ENCODE measurements at places on chromosomes 11 and 22.

DNA sequence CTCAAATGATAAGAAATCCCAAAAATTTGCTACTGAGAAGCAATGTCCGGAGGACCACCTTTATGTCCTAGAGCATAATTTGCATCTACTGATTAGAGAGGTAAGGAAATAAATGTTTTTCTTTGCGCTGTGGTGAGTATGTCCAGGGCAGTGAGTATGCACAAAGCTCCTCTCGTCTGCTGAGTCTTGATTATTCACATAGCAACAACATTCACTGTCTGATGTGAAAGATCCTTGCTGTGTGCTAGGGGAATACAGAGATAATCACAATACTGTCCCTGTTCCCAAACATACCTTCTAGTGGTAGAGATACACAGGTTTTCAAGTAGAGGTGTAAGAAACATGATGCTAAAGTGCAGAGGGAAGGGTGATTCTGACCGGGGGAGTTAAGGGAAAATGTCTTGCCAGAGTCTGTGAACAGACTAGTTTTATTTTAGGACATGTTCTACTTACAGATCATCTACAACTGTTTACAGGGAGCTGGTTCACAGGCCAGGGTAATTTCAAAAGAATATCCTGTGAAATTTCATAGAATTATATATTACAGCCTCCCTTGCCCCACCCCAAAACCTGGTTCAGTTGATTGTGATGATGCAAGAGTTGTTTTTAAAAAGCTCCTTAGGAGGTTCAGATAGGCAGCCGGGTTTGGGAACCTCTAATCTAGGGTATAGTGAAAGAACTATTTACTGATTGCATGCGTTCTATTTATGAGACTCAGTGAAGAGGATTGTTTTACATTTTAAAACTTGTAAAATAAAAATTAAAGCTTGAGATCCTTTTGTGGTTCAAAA lies 12.6 kb downstream of the MED17 start:
- DNase-seq = no peak

- DNase-seq = no peak
Observed at GRCh38 chr11:16792426-16792825, 54.0 kb downstream of the C11orf58 start.

GRCh38 chr22:48882636-48883200 lies 945.0 kb downstream of the BRD1 start:
- DNase-seq = no peak

DNA sequence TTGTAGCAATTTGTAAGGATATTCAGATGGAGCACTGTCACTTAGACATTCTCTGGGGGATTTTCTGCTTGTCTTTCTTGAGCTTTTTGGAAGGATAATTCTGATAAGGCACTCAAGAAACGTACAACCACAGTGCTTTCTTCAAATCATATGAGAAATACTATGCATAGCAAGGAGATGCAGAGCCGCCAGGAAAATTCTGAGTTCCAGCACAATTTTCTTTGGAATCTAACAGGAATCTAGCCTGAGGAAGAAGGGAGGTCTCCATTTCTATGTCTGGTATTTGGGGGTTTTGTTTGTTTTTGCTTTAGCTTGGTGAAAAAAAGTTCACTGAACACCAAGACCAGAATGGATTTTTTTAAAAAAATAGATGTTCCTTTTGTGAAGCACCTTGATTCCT lies 9.9 kb downstream of the PRSS23 start:
- DNase-seq = no peak

- DNase-seq = no peak
Observed at GRCh38 chr22:32985899-32986765, 72.0 kb downstream of the SYN3 start.

DNA sequence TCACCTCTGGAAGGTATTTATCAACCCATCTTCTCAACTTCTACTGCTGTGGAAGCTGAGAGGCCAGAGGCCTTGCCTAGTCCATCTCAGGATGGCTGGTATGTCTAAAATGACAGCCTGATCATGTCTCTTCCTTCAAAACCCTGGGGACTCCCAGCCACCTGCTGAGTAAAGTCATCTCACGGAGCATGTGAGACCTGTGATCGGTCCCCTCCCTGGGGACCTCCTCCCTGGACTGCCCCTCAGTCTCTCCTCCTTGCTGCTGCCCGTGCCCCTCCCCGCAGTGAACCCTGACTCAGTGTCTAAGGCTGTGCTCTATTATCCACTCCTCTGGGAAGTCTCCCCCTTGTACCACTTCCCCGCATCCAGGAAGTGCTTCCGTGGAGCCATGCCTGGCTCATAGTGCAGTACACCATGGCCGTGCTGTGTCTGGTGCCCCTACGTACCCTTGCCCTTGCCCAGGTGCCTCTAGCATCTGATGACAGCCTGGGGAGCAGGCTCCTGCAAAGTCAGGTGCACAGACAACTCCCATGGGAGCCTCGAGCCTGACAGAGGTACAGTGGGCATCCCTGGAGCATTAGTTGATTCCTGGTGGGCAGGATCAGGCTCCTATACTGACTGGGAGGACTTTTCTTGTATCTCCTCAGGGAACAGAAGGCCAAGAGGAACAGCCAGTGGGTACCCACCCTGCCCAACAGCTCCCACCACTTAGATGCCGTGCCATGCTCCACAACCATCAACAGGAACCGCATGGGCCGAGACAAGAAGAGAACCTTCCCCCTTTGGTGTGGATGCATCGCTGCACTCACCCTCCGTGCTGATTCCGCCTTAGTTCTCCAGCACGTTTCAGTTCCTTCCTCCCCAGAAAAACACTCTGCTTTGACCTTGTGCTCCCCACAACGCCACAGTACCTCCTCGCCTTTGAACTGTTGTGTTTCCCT lies 13.8 kb downstream of the SMARCB1 start:
- DNase-seq = no peak

GRCh38 chr11:4066910-4067309 lies 27.7 kb upstream of the RRM1 start:
- no peak for DNase-seq

DNA sequence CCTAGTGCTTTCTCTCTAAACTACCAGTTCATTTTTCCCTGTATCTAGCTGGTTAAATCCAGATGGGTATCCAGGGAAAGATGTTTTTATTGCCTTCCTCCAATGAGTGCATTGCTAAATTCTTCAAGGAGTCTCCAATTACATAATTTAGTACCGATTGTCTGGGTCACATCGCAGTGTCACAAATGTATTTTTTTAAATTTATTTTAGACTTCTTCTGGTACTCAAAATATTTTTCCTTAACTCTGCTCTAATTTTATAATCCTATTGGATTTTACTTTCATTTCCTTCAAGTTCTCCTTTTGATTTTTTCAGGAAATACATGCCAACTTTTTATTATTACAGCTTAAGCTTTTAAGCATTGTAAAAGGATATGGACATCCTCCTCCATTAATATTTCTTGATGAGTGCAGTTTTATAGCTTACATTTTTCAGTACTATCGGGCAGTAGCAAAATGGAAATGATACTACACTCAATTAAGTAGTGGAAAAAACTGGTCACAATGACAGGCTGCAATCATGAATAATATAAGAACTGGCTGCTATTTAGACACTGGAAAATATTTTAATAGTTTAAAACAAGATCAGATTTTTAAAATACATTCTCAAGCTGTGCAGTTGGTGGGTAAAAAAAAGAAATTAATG lies 20.3 kb downstream of the BBOX1 start:
- no peak for DNase-seq

GRCh38 chr11:123107945-123108495 lies 46.1 kb upstream of the HSPA8 start:
- no peak for DNase-seq

GRCh38 chr11:66082946-66083698 lies 13.1 kb downstream of the PACS1 start:
- peak; percentile 49 for DNase-seq

- DNase-seq = no peak
Observed at GRCh38 chr11:125192717-125193415, 28.3 kb downstream of the PKNOX2 start.

- no peak for DNase-seq
Observed at GRCh38 chr11:9231848-9232177, 33.3 kb downstream of the DENND5A start.

DNA sequence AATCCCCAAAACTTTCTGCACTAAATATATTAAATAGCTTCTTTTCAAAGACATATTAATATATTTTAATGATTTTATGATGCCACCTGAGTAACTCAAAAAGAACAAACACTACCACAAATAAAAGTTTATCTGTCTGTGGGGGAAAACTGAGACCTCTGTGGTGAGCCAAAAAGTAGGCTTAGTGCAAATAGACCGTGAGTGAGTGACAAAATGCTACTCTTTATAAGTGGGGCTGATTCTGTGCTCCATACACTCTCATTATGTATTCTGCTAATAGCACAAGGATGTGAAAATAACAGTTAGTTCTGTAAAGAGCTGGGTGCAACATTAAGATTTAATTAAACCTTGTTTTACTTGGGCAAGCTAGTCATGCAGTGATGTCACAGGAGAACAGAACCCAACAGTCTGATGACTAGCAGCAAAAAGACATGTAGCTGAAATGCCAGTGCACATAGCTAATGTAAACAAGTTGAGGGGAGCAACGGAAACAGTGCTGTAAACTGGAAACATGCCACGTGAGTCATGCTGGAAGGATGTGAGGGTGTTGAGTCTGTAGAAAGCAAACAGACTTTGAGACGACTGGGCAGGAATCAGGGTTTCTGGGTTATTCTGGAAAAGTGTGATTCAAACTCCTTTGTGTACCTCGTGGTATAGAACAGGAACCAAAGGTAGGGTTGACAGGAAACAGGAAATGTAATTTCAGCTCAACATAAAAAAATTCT lies 1130.4 kb downstream of the LRRC4C start:
- DNase-seq = no peak

DNA sequence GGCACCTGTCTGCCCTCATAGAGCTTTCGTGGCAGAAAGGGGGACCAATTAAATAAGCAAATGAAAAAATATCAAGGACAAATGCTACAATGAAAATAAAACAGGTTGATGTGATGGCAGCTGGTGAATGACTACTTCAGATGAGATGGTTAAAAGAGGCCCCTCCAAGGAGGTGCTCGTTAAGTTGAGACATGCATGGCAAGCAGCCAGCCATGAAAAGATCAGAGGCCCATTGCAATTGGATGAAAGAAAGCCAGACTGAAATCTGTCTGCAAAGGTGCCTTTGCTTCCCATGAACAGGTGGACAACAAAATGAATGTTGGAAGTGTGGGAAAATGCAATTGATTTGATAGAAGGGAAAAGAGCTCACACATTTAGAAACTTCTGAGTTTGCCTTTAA lies 848 bp upstream of the TRPC6 start:
- peak; percentile 4 for DNase-seq

DNA sequence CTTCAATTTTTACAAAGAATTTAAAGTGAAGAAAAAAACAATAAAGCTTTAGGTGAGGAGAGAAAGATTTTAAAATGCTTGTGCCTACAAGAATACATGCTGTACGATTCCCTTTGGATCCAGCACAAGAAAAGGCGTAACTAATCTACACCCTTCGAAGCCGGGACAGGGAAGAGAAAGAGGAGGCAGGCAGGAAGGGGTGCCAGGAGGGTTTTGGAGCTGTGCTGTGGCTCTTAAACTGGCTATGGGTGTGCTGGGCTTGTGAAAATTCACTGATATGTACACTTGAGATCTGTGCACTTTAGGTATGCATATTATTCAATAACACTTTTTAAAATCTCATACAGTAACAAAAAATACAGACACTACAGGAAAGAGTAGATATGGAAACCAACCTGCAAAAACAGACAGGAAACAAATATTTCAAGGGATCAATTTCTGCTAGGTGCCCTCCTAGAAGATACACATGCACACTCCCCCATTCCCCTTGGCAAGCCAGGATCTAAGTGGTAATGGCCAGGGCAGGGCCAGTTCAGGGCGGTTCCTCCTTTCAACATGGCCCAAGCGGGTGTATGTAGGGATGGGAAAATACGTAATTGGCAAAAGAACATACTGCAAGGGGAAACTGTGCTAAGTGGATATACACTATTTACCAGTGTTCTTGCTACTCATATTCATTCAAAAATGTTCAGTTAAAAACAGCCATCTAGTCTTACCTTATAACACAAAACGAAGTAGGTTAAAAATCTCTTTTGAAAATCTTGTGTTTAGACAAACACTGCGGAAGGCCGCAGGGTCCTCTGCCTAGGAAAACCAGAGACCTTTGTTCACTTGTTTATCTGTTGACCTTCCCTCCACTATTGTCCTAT lies 54.2 kb downstream of the PACSIN2 start:
- DNase-seq = no peak

GRCh38 chr22:46150034-46150654 lies at the start of gene PPARA:
Gene PPARA, plus strand, starts transcription at chr22:46150526. Its CDS starts 47,858 bp downstream, at chr22:46198384.
- DNase-seq = no peak

DNA sequence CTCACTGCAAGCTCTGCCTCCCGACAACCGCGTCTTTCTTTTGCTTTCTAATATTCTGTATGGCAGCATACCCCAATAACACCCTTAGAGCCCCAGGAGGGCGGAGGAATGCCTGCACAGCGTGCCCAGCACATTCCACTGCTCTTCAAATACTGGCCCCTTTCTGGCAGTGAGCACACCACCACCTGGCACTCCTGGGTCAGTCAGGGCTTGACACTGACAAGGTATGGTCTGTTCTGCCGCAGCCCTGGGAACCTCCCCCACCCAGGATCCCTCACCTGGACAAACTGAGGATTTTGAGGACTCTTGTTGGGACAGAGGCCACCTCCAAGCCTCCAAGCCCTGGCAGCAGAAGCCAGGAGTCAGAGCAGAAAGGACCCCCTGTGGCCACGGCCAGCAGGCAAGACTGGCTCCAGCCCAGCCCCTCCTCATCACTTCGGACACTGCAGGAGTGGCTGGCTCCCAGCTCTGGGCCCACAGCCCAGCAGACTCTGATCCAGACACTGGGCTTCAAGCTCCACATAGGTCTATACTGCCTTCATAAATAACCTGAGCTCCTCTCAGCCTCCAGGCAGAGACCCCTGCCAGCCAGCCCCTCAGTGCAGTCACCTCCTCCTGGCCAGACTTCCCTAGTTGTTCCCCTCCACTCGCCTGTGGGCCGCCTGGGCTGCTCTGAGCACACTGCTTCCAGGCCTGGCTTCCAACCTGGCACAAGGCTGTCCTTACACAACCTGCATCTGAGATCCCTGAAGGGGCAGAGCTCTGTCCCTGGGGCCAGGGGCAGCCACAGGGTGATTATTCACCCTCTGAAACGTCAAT lies 14.5 kb downstream of the CARS1 start:
- no peak for DNase-seq

DNA sequence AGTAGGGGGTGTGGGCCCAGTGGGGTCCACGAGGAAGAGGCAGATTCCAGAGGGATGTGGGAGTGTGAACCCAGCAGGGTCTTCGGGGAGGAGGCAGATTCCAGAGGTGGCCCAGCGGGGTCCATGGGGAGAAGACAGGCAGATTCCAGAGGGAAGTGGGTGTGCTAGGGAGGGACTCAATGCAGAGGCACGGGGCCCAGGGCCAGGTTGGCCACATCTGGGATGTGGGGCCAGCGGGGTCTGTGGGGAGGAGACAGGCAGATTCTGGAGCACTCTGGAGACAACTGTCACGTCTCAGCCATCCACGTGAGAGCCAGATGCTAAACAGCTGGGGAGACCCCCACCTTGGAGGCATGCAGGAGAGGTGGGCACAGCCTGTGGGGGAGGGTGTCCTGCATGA lies 582.6 kb downstream of the TBC1D22A start:
- no peak for DNase-seq

Measured in NCI-H187 (cell line).